ENCODE measurements at places on chromosomes 7 and 10. TPM values are rescaled to one million over a fixed set of nuclear protein-coding genes. Genes with fewer than 3 reads are reported as not detected.

The MYO1G gene
- 0.08 TPM for total RNA-seq

The SORCS1 gene
- not detected for total RNA-seq

The LUC7L2 gene
- total RNA-seq: 30.0 TPM

The NPC1L1 gene
- not detected for total RNA-seq

The DLX5 gene
- total RNA-seq: not detected

The DPYSL4 gene
- 4.9 TPM for total RNA-seq

The WNT16 gene
- 1.6 TPM for total RNA-seq

The PNLIPRP1 gene
- not detected for total RNA-seq

The PSAP gene
- 1,088 TPM for total RNA-seq

The FAM237B gene
- total RNA-seq: not detected

The IKZF1 gene
- not detected for total RNA-seq

The MOSPD3 gene
- total RNA-seq: 4.4 TPM

The RBM28 gene
- 14.2 TPM for total RNA-seq

The PTPN20 gene
- total RNA-seq: 0.47 TPM

Measured in smooth muscle cell of the coronary artery (primary cell).